NCI-H748 treated with DMSO at 0.1 percent for 48 hours (cell line): ENCODE measurements at places on chromosomes 3 and 15.

DNA sequence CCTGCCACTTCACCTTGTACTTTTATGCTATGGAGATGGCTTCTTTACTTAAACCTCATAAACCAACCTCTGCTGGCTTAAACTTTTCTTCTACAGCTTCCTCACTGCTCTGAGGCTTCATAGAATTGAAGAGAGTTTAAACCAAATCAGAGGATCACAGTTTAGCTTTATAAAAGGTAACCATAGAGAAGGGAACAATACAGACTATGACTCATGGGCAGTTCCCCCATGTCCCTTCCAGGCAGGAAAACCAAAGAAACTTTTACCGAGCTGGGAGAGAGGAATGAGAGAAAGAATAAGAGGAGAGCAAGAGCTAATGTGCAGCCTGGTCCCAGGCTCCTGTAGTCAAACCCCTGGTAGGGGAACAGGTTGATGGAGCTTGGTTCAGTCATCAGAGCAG lies 53.9 kb upstream of the NEDD4 start:
- no peak for DNase-seq

- no peak for DNase-seq
Measured at GRCh38 chr15:64746921-64747320, 28.5 kb downstream of the RBPMS2 start.

- no peak for DNase-seq
Measured at GRCh38 chr3:13513913-13514517, 33.9 kb downstream of the HDAC11 start.

GRCh38 chr15:52717481-52717880 lies 38.3 kb upstream of the ATOSA start:
- no peak for DNase-seq

DNA sequence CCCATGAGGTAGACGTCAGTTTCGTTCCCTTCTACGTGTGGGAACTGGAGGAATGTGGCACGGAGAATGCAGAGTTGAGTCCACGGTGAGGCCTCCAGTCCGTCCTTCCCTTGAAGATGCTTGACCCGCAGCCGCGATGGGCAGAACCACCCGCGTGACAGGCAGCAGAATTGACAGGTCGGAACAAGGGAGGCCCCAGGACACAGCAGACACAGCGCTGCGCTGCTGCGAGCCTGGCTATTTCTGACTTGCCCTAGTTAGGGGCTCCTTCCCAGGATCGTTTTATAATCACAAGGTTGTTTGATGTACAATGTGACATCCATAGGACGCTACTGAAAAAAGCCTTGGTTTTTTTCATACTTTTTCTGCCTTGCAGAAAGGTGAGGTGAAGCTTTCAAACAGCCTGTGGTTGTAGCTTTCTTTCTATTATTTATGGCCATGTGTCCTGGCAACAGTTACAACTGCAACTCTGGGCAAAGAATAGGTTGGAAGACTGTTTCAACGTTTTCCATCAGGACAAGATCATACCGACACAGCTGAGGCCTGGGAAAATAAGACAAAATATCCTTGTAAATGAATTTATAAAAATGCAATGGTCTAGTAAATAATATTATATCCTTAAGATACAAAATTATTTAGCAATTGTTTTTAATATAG lies 9.6 kb upstream of the TMEM41A start:
- DNase-seq: no peak

- DNase-seq: no peak
Measured at GRCh38 chr15:95401587-95401986, 928.9 kb upstream of the NR2F2 start.

DNA sequence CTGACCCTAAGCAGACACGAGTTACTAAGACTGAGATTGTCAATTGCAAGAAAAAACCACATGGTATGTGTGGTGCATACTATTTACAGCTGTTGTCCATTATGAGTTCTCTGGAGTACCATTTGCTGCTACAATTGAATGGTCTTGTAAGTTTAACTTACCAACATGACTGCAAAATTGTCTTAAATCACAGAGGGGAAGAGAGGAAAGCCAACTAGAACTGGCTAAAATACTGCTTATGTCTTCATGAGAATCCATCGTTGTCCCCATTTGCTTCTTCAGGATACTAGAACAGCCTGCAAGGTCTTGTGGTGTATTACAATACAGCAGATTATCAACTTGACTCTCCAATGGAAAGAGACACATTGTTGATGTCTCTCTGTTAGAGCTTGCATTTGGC lies 313.2 kb downstream of the AGBL1 start:
- no peak for DNase-seq

- DNase-seq: no peak
Measured at GRCh38 chr15:90885432-90886290, 1.4 kb downstream of the FES start.

GRCh38 chr3:193452338-193452737 lies 73.8 kb upstream of the ATP13A5 start:
- DNase-seq: no peak

DNA sequence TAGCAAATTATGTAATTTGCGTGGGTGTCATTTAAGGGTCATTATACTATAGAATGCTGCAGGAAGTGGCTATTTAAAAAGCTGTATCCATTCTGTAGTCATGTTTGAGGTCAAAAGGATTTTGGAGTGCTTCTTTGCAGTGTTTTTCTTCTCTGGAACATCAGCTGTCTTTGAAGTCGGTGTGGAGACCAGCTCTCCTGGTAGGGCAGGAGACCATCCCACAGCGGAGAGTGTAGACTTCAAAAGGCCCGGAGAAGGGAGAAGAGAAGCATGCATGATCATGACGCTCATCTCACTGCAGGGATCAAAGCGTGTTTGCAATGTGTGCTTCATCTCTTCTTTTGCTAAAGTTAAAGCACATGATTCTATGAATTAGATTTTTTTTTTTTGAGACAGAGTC lies 19.9 kb downstream of the PXK start:
- DNase-seq: no peak

DNA sequence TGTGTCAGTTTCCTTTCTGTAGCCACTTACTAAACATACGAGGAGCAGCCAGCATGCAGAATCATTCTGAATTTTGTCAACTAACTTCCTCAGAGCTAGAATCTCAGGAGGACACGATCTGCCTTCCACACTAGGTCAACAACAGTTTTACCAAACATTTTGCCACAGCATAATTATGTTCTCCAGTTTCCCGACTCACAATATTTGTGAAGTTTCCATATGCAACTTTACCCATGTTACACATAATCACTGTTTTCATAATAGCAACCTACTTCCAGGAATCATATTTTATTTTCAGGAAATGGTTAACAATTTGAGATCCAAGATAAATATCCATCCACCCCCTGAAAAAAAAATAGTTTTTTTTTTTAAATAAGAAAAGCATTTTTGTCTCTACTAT lies 595.0 kb downstream of the PYDC2 start:
- DNase-seq: no peak

DNA sequence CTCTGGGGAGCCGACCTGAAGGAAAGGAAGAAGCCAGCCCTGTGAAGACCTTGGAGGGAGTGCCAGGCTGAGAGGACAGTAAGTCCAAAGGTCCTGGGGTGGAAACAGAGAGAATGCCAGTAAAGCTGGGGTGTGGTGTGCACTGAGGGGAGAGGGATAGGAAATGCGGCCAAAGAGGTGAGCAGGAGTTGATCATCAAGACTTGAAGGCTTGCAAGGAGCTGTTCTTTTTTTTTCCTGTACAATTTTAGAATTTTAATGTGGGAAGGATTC lies 73.8 kb downstream of the SYNPR start:
- DNase-seq: no peak

DNA sequence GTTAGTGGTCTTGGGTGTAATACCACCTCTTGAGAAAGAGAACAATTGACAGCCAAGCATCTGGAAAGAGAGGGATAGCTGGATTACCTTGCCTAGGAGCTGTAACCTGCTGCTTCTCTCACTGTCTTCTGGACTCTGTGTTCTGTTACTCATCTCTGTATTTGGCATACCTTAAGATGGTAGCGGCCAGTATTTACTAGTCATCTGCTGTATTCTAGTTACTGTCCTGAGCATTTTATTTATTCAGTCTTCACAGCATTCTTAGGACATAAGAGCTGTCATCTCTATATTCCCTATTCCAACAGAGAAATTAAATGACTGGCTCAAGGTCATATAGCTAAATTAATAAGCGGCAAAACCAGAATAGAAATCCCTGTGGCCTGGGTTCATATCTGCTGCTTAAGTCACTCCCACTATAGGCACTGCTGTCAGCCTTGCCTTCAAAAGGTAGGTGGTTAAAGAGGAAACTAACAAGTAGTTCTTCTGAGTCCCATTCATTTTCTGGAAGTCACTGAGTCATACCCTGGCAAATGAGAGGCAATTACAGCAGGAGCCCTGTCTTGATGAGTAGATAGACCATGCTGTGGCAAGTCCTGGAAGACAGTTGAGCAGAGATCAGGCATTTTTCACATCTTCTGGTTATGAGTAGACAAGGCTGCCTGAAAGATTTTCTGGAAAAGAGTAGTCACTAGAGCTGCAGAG lies 68.2 kb downstream of the RAB7A start:
- no peak for DNase-seq

DNA sequence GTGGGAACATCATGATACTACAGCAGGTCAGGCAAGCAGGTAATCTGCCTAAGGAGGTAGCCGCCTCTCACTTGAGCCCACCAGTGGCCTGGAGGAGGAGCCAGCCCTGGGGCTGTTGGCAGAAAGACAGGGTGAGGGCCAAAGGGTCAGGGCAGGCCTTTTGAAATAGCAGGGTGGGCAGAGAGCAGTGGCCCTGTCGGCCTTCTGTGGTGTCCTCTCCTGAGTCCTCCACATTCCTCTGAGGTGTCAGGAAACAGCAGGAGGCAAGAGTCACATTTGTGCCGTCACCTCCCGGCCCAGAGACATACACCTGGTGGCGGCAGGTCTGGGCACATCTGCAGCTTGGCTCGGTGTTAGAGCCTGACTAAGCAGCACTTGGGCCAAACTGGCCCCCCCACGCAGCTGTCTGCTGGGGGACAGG lies 3.9 kb upstream of the BNC1 start:
- no peak for DNase-seq

GRCh38 chr3:115644391-115644790 lies 21.1 kb downstream of the GAP43 start:
- no peak for DNase-seq

DNA sequence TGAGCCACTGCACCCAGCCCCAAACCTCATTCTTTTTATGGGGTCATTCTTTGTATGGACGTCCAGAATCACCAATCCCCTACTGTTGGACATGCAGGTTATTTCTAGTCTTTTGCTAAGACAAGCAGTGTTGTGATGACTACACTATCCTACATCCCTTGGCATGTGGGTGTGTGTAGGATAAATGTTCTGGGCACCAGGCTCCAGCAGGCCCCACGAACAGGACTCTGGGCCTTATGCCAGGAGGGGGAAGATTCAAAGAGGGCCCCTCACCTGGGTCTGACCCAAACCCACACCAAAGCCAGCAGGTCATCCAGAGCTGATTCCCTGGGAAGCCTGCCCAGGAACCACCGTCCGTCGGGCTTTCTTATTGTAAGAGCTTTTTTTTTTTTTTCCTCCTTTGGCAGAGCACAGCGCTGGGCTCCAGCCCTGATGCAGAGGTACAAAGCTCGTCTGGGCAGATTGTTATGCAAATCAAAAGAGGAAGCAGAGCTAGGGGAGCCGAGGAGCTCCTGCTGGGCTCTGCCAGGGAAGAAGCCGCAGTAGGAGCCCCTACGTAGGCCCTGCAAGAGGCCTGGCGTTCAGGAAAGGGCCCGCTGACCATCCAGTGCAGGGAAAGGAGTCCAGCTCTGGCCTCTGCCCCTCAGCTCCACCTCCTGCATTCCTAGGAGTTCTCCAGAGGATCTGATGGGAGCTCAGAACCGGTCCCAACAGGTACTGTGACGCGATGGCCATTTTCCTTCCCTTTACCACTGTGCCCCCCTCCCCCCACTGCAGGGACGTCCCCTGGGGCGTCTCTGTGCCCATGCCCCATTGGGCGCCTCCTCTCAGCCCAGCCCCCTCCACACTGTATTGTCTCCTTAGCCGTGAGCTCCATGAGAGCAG lies 29.0 kb upstream of the FURIN start:
- DNase-seq: no peak

DNA sequence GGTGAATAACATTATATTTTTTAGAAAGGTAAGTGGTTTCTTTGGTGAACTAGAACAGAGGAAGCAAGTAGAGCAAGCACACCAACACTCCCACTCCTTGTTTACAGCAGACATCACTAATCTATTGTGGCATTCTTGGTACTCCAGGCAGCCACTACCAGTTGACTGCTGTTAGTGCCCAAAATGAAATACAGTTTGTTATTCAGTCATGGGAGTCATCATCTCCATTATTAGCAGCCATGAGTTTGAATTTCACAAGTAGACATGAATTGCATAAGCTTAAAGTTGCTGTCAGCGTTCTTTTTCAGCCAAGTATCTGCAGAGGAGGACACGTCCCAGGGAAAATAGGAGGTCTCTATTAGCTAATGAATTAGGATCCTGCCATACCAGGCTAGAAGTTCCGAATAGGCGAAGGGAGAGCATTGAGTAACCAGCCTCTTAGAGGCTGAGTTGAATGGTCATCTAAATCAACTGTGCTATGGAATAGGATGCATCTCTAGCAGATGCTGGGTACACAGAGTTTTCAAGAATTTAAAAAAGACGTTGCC lies 252.7 kb upstream of the ICE2 start:
- no peak for DNase-seq

DNA sequence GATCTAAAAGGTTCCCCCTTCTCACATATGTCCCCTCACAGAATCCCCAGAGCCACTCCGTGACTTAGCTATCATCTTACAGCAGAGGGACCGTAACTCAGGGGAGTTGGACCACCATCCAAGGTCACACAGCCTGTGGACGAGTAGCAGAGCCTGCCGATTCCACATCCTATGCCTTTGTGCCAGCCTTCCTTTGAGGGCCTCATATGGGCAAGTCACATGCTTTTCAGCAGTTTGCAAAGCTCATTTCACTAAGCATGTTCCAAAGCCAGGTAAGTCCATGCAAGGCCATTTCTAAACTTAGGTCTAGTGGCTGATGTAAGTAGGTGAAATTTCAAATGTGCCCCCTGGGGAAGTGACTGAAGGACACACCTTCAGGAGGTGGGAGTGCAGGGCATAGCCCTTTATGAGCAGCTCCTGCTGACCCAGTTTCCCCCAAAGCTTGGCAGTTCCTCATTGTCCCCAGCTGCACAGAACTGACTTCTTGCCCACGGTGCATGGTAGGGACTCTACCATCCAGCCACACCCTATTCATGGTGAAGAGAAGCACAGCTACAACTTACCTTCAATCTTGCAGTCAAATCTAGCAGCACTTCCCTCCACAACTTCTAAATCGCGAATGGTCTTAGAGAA lies 33.3 kb upstream of the HACD2 start:
- no peak for DNase-seq

DNA sequence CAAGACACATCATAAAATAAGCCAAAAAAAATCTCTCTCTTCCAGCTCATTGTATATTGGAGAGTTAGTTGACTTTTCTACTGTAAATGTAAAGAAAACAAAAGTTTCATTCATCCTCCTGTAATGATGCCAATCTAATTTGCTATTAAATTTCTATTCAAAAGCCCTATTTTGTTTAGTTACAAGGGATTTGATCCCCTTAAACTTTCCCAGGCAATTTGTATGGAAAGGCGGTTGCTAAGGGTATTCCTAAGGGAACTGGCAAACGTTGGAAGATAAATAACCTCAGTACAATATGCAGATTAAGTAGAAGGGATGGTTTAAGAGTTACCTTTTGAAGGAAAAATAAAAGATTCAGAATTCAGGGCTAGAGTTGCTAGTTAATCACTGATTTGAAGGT lies 352.7 kb downstream of the TIGIT start:
- no peak for DNase-seq
